ENCODE measurements at places on chromosomes 7 and 10.

- no peak for DNase-seq
These were observed 277.4 kb downstream of the CCSER2 start for GRCh38 chr10:84605802-84606201.

- peak; percentile 89 for DNase-seq
These were observed 17.3 kb downstream of the MLXIPL start for GRCh38 chr7:73606801-73607691.

GRCh38 chr7:152522571-152523067 is 86.8 kb upstream of the KMT2C start:
- no peak for DNase-seq

- DNase-seq, result no peak
These were observed 116.5 kb upstream of the EEPD1 start for GRCh38 chr7:36036590-36036989.

GRCh38 chr10:78129211-78129610 is 95.5 kb downstream of the RPS24 start:
- DNase-seq, result no peak
